ENCODE measurements at places on chromosomes 13 and 19.

- no peak for DNase-seq
Observed at GRCh38 chr13:34025746-34026145, 207.8 kb downstream of the RFC3 start.

- no peak for DNase-seq
Observed at GRCh38 chr19:39208175-39208795, 4.2 kb upstream of the SYCN start.

- DNase-seq, result no peak
Observed at GRCh38 chr13:72504131-72504841, 223.1 kb downstream of the MZT1 start.

GRCh38 chr13:27523346-27524073 is 73.1 kb upstream of the MTIF3 start:
- no peak for DNase-seq

GRCh38 chr13:59770451-59770850 is 393.3 kb downstream of the DIAPH3 start:
- DNase-seq, result no peak

DNA sequence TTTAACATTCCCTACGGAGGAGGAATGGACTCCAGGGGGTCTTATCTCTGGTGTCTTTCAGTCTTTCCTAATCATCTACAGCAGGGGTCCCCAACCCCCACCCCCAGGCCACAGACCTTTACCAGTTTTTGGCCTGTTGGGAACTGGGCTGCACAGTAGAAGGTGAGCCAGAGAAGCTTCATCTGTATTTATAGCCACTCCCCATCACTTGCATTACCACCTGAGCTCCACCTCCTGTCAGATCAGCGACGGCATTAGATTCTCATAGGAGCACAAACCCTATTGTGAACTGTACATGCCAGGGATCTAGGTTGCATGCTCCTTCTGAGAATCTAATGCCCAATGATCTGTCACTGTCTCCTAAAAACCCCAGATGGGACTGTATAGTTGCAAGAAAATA is 120.0 kb upstream of the TMTC4 start:
- no peak for DNase-seq

GRCh38 chr13:48411841-48412531 is 927 bp downstream of the LPAR6 start:
- no peak for DNase-seq

- no peak for DNase-seq
Observed at GRCh38 chr13:71773531-71773930, 93.5 kb downstream of the DACH1 start.

DNA sequence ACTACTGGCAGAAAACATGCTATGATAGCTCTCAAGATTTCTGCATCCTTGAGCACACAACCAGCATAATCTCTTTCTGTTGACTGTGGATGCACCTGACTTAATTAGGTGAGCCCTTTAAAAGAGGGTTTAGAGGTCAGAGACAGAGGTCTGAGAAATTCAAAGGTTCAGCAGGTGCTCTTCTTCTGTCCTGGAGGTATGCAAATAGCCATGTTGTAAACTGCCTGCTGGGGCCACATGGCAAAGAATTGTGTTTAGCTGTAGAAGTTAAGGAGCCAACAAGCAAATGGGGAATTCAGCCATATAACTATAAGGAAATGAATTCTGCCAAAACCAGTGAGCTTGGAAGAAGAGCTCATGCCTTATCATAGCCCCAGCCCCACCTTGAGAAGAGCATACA is 11.6 kb upstream of the DCLK1 start:
- DNase-seq, result no peak

- DNase-seq, result no peak
Observed at GRCh38 chr13:97256343-97256783, 34.2 kb downstream of the MBNL2 start.

- DNase-seq, result no peak
Observed at GRCh38 chr19:3708207-3708931, at the start of gene TJP3. TJP3 (plus strand) TSS chr19:3708384; CDS start chr19:3728433, 20,049 bp downstream.

GRCh38 chr13:49146950-49147355 is 73.2 kb upstream of the MLNR start:
- no peak for DNase-seq

- DNase-seq, result no peak
Observed at GRCh38 chr13:87058786-87059329, 612.3 kb upstream of the SLITRK5 start.

DNA sequence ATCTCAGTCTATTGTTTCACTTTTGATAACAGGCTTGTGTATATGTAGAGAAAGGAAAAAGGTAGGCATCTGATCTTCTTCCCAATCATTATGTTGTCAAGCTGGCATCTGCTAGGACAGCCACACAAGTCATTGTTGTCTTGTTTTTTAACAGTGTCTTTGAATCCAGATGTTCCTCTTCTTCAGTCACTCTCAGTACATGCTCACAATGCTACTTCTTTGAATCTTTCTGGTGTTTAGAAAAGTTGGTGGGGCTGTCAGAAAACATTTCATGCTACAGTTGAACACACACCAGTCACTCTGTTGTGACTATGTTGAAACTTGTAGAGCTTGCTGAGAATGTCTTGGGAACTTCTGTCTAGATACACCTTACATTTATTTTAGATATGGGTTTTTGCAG is 1231.4 kb upstream of the MIR17HG start:
- DNase-seq, result no peak

GRCh38 chr13:114077933-114078325 is 54.5 kb downstream of the RASA3 start:
- no peak for DNase-seq

GRCh38 chr13:57302604-57303003 is 135.6 kb downstream of the PRR20E start:
- DNase-seq, result no peak

Measured in stimulated activated CD8-positive, alpha-beta memory T cell treated with anti-CD3 and anti-CD28 coated beads, Interleukin-2, amount 100 ng/mL, for 1 hour (primary cell).